ENCODE measurements at places on chromosomes 3 and 15.

DNA sequence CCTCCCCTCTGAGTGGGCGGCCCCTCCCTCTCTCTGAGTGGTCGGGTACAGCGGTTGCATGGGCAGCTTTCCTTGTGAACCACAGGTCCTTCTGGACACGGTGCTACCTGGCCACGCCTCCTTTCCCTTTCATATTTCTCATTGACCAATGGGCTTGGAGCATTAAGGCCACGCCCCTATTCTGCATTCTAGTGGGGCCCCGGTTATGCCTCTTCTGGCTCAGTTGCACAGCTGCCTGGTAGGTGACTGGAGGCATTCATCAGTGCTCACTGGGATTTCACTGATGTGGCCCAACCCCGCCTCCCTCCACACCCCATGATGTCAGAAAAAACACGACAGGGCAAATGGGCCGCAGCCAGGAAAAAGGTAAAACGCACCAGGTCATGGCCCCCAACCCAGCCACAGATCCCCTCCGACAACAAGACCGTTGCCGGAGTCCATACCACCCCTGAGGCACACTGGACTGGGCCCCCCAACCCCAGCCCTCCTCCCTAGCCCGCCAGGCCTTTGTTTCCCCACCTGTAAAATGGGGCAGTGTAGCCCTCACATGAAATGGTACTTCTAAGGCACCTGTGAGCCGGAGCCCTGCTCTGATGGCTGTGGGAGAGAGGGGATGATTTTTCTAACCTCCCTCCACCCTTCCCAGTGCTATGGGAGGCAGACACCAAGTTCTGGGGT lies 26.3 kb downstream of the NGRN start:
- no peak for DNase-seq

GRCh38 chr15:70268698-70269251 lies 171.1 kb upstream of the TLE3 start:
- no peak for DNase-seq

DNA sequence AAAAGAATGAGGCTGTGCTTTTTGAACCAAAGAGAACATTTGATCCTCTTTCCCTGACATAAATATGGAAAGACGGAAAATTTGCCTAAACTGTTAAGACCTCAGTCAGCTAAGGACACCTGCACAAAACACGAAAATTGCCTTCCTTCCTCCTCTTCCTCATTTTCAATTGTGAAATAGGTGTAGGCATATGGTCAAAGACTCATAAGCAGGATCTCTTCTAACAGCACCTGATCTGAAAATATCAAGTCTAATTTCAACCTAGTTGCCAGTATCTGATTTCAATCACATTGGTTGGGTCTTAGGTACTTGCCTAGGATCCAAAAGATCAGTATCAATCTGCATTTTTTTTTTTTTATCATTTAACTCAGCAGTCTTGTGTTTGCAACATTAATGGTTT lies 215.7 kb upstream of the SLC2A2 start:
- no peak for DNase-seq

DNA sequence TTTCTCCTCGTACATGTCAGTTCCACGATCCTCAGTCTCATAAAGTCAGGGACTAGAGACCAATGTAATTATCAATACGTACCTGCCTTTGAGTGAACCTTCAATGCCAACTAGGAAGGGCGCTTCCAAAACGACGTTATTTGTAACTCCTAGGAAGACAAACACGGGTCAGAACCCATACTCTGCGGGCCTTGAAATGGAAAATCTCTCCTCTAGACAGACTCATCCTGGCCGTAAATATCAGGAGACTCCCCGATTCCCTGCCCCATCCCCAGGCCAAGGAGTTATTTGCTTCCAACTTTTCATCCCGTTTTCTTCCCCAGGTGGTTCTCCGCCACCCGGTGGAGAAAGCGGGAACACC lies 578 bp downstream of the OIP5 start:
- no peak for DNase-seq

GRCh38 chr3:59510576-59510975 lies 460.8 kb upstream of the CFAP20DC start:
- no peak for DNase-seq

- DNase-seq = peak; percentile 54
Measured at GRCh38 chr3:47082519-47082918, 81.4 kb downstream of the SETD2 start.

DNA sequence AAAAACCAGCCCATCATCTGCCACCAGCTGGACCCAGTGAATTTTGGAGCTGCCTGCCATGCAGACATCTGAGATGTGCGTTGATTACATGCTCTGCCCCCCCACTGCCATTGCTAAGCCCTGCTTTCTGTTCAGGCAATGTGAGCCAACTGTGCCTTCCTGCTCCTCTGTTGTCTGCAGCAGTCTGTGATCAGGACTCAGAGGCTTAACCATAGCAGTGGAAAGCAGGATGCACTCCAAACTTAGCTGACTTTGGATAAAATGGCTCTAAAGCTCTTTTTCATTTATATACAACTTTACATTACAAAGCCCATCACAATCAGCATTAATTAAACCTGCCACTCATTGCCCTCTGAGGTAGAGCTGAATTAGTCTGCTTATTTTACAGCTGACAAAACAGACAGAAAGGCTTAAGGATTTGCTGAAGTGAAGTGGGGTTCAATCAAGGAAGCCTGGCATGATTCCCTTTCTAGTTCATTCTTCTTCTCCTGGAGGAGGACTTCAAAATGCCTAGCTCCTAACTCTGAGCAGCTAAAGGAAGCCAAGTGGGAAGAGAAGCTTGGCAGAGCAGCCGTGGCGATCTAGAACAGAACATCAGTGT lies 15.7 kb upstream of the RPS27L start:
- DNase-seq = no peak

DNA sequence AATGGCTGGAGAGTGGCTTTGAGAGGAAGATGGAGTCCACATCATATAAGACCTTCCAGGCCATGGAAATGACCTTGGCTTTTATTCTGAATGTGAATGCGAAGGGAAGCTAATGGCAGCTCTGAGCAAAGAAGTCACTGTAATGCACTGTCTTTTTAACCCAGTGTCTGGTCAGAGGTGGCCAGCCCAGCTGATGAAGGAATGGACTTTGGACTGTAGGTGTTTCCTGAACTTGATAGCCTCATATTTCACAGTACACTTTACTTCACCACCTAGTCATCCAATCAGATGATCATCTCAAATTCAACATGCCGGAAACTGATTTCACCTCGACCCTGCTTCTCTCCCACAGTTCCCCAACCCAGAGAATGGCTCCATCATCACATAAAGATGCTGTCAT lies 33.4 kb downstream of the DCLK3 start:
- DNase-seq = no peak

DNA sequence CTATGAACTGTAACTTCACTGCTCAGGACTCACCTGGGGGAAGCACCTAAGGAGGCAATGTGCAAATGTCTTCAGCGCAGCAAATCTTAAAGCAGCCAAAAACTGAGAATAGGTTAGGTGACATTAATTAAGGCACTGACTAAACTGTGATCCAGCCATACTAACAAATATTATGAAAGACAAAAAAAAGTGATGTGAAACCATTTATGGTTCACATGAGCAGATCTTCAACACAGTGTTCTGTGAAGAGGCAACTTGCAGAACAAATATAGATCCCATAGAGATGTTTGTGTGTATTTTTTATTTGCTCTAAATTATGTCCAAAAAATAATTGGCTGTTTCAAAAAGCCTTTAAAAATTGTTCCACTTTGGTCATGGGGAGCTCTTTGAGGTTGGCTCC lies 24.1 kb upstream of the MITF start:
- DNase-seq = peak; percentile 1

- DNase-seq = no peak
Measured at GRCh38 chr3:177783338-177783737, 586.1 kb upstream of the TBL1XR1 start.

DNA sequence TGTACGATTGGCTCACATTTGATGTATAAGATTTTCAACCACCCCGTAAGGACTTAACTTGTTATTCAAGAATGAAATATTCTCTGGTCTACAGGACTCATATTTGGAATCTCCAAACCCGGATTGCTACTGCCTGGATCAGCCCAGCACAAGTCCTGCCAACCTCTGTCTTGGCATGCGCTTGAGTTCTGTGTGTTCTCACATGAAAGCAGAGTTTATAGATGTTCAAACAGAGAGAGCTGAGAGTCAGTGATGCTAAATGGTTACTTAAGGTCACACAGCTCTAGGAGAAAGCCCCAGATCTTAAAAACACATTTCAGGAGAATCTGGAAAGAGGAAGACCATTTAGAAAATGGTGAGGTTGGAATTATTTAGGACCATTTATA lies 268.0 kb upstream of the TBL1XR1 start:
- DNase-seq = no peak

GRCh38 chr15:24039683-24040082 lies 352.6 kb upstream of the NDN start:
- DNase-seq = no peak
